ENCODE measurements at places on chromosomes 5 and 9.

GRCh38 chr5:149708981-149709594 is 21.0 kb upstream of the PPARGC1B start:
- no peak for DNase-seq

GRCh38 chr9:34332076-34332964 is 3.0 kb downstream of the NUDT2 start:
- DNase-seq, result peak; percentile 19

DNA sequence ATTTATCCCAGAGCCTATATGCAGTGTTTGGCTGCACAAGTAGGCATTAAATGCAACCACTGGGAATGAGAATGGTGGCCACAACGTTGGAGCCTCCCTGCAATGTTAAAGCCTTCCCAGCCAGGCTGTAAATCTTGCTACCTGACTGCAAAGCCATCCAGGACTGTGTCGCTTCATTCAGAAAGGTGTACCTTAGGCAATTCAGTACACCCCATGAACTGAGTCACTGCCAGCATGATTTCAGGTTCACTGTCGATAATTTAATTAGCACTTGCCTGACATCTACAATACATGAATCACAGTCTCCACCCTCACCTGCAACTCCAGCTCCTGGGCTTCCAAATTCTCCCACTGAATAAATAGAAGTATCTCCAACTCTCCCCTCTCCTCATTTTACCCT is 108.4 kb downstream of the SLIT3 start:
- DNase-seq, result no peak

DNA sequence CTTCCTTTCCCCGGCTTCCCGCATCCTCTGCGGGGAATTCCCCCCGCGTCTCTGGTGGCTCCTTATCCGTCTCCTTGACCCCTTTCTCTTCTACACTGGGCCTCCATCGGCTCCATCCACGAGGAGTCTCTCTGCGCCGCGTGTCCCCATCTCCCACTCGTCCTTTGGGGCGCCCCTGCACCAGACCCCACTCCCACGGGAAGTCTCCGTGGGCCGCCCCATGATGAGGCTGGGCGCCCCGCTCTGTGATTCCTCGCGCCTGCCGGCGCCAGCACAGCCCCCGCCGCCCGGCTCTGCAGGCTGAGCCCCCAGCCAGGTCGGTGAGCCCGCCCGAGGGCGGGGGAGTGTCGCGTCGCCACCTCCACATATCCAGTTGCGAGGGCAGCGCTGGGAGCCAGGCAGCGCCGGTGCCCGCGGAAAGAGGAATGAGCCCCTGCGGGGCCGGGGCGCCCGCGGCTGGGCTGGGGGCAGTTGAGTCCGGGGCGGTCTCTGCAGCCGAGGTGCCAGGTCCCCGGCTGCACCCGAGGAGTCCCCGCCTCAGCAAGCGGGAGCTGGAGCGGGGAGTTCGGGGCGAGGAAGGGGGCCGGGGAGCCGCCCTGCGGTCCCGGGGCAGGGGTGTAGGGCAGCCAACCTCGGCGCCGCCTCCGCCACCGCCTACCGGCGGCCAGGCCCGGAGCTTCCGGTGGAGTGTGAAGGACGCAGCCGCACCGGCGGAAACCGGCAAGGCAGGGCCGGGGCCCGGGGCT is 2.1 kb upstream of the TRAF1 start:
- peak; percentile 15 for DNase-seq

DNA sequence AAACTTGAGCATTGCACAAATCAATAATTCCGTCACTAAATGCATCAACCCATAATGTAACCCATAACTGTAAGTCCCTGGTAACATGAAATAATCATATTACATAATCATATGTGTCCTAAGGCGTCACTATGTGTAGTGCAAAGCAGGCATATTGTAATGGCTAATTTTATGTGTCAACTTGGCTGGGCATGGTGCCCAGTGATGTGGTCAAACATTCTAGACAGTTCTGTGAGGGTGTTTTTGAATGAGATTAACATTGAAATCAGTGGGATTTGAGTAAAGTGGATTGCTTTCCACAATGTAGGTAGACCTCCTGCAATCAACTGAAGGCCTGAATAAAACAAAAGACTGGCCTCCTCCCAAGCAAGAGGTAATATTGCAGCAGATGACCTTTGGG is 794.4 kb upstream of the ACO1 start:
- no peak for DNase-seq

GRCh38 chr9:136013116-136013515 is 51.9 kb upstream of the UBAC1 start:
- no peak for DNase-seq

DNA sequence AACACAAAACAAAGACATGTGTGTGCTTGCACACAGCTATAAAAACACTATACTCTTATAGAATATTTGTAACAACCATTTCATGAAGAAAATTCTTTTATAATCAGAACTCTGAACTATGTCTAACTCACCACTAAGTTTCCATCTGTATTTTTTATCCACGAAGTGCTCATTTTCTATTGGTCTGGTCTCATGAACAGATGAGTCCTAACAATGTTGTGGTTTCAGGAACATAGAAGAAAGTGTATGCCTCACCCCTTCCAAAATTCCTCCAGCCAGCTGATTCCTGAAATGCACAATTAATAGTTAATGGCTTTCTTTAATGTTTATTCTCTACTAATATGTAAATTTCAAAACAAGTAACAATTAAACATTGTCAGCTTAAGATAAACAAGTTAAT is 325.3 kb upstream of the GRAMD2B start:
- DNase-seq, result no peak

DNA sequence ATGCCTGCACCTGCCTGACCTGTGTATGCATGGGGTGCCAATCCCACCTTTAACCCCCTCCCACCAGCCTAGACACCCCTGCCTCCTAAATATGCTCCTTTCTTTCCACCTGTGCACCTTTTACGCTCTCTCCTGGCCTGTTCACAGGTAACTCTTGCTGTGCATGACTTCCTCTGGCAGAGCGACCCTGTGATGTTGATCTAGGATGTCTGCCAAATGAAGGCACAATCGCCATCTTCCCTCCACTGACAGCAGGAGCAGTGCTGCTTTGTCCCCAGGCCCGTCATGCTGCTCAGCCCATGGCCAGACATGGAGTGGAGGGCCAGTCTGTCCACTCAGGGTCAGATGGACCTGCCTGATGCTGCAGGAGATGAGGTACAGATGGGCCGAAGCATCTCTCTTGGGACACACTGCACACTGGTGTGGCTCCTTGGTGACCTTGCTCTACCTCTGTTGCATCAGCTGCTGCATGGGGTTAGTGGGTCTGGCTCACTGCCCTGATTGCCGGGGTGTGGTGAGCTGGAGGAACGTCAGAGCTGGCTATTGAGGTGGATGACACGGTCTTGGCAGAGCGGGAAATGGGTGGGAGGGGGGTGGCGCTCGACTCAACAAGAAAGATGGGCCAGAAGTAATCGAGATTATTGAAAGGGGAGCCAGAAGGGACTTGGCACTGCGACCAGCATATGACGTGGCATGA is 101.7 kb upstream of the PITX1 start:
- no peak for DNase-seq

- DNase-seq, result no peak
These were observed 480.9 kb upstream of the PAPPA start for GRCh38 chr9:115672477-115673316.

DNA sequence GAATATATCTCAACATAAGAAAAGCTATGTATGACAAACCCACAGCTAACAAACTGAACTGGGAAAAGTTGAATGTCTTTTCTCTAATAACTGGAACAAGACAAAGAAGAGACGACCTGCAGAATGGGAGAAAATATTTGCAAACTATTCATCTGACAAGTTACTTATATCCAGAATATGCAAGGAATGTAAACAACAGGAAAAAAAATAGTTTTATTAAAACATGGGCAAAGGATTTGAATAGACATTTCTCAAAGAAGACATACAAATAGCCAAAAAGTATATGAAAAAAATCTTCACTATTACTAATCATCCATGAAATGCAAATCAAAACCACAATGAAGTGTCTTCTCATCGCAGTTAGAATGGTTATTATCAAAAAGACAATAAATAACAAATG is 181.7 kb upstream of the TLX3 start:
- no peak for DNase-seq

GRCh38 chr5:37668524-37669047 is 171.3 kb downstream of the GDNF start:
- peak; percentile 51 for DNase-seq

DNA sequence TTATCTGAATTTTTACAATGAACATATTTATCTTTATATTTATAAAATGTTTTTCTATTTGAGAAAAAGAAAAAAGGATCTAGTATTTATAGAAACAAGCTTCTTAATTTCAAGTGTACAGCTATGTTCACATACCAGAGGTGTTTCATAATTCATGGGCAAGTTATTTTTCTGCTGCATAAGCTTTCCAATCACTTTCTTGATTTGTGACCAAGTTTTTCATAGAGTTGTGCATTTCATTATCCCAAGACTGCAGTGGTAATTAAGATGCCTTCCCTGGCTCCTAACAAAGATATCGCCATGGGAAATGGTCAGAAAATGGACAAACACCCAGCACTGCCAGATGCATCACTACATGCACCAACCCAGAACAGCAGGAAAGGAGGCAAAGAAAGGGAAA is 124.6 kb downstream of the GNAQ start:
- DNase-seq, result no peak

- DNase-seq, result no peak
These were observed 106.6 kb upstream of the ANKRD55 start for GRCh38 chr5:56339732-56340131.

- no peak for DNase-seq
These were observed 233.1 kb upstream of the IRX1 start for GRCh38 chr5:3362606-3362910.

- no peak for DNase-seq
These were observed 14.0 kb downstream of the SLC6A3 start for GRCh38 chr5:1431021-1431811.

GRCh38 chr5:6505416-6505755 is 56.7 kb downstream of the UBE2QL1 start:
- no peak for DNase-seq

GRCh38 chr5:42506662-42507061 is 83.4 kb downstream of the GHR start:
- DNase-seq, result no peak

DNA sequence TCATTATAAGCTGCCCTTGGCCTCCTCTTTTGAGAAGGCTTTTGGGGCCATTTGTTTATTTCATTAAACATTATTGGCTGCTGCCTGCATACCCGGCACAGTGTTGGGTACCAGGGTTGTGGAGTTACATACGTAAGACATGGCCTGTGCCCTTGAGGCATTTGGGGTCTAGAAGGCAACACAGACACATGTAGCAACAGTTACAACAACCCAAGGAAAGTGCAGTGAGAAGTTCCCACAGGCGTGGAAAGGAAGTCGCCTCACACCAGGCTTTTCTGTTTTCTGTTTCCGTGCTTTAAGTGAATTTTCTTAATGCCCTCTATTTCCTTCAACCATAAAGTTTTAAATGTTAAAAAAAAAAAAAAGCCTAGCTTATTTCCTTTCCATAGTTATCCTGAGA is 47.4 kb downstream of the GALNT10 start:
- DNase-seq, result no peak

DNA sequence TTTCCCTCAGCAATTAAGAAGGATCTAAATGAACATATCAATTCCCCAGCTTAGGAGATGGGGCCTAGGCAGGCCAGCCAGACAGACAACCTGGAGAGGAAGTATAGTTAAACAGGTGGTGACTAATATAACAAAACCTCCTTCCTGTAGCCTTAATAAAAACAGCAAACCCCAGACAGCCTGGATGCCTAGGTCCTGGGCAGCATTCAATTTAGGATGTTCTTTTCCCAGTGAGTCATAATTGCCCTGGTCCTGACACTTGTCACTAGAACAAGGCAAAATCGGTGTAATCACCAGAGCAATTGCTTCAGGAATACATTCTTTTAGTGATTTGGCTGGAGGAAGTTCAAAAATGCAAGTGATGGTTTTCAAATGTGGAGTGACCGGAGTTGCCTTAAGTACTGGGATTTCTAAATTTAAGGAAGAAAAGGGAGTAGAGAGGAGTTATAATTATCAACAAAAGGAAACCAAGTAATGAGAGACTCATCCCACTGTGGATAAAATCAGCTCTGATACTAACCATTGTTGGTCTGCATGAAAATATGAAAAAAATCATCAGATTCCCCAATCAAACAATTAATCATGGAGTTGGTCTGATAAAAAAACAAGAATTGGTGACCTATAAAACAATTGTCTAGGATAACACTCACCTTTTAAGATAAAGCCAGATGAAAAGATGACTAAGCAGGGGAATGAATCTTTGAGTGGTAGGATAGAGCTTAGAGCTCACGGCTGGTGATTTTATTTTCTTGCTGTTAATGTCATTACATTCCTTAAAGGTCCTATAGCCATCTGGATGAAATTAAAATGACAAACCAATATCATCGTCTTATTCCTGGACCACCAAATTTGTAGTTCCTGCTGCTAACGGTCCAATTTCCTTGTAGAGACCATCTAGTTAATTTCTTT is 39.0 kb upstream of the TARS1 start:
- DNase-seq, result no peak

DNA sequence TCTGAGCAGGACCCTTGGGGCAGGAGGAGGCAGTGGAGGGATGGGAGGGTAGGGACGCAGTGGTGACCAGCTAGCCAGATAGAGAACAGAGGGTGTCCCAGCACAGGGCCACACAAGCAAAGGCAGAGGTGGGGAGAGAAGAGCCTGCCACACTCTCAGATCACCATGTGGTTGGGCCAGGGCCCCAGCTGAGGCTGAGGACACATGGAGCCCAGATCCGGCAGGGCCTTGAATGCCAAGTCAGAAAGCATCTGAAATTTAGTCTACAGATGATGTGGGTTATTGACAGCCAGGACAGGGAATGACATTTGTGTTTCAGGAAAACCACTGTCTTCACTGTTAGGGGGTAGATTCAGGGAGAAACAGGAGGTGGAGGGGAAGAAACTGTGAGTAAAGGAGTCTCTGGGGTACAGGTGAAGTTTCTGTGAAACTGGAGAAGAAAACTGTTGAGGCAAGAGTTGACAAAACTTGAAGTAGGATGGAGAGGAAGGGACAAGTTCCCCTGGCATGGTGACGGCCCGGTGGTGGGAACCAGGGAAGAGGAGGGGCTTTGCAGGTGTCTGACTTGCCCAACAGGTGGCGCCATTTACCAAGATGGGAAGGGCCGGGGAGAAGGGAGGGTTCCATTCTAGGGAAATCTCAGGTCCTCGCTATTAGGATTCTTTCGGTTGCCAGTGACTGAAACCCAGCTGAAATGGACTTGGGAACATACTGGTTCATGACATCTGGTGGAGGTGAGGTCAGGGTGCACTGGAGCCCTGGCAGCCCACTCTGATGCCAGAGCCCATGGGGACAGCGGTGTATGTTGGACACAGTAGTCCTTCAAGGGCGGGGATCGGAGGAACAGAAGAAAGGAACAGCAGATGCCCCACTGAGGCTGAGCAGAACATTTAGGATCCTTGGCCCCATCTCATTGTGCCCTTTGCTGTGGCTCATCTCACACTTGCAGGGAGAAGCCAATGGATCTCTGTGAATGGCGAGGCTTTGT is 100.1 kb downstream of the KCNIP1 start:
- no peak for DNase-seq

DNA sequence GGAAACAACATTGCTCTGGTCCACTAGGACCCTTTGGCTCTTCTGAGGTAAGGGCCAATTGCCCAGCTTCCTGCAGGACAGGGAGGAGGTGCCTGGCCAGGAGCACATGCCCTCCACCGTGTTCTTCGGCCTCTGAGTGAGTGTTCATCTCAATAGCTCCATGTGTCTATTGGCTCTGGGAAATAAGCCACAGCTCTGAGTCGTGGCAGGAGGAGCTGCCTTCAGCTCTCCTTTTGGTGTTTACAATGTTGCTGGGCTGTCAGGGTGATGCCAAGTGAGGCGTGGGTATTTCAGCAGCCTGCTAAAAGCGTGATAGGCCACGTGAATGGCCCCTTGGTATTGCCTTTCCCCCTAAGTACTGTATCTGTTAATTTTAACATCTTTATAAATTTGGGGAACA is 26.6 kb downstream of the GADD45G start:
- no peak for DNase-seq

- DNase-seq, result no peak
These were observed 171.3 kb downstream of the SLC28A3 start for GRCh38 chr9:84169240-84169639.

Measured in NCI-H2107 (cell line).